ENCODE measurements at places on chromosomes 1 and 21.

- no peak for DNase-seq
Observed at GRCh38 chr1:116326486-116326885, 46.6 kb upstream of the ATP1A1 start.

DNA sequence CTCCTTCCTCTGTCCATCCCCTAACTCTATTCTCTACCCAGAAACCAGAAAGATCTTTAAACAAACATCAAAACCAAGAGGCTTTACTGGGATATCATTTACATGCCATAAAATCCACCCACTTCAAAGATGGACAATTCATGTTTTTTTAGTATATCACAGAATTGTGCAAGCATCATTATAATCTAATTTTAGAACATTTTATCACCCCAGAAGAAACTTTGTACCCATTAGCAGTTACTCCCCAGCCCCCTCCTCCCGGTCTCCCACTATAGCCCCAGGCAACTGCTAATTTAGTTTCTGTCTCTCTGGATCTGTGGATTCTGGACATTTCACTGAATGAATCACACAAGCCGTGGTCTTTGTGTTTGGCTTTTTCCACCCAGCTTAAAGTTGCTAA is 4.8 kb upstream of the SELENON start:
- no peak for DNase-seq

GRCh38 chr1:219086956-219087469 is 86.7 kb upstream of the LYPLAL1 start:
- no peak for DNase-seq

DNA sequence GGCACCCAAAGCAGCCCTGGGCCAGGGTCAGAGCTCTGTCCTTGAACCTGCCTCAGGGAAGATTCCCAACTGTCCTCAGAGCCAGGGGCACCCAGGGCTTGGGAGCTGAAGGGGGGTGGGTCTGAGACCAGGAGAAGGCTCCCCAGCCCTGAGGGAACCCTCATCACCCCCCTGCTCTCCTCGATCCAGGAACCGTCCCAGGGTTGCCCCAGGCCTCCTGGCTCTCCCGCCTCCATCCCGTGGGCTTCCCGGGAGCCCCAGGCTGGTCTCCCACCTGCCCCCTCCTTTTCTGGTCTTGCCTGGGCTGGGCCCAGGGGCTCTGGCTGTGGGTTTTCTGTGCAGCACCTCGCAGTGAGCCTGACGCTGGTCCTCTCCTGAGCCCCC is 6.7 kb upstream of the SAMD11 start:
- no peak for DNase-seq

DNA sequence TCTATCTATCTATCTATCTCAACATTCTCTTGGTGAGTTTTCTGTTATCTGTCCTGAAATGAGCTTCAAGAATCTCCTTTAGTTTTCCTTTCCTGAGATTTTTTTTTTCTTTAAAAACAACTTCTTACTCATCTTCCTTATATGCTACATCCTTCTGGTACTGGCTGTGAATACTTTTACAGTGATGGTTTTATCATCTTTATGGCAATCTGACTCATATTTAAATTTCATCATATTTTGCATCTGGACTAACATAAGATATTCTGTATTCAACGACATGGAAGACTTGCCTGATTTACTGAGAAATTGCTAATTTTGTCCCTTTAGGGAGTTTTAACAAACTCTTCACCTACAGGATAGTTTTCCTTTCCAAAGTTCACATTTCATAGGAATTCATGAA is 33.0 kb downstream of the PDE4B start:
- DNase-seq: no peak

DNA sequence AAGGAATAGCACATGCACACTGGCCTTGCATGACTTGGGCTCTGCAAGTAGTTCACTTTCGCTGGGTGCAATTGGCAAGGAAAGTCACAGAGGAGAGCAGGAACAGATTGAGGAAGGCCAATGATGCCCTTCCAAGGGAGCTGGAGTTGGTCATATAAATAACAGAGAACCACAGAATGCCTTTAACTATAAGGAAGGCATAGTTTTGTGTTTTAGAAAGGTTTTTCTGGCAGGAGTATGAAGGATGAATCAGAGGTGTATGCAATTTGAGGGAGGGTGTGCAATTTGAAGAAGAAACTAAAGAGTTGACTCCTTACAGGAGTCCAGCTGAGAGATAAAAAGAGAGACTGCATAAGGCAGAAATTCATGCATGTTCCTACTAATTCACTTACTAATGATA is 112.1 kb downstream of the PHTF1 start:
- no peak for DNase-seq

DNA sequence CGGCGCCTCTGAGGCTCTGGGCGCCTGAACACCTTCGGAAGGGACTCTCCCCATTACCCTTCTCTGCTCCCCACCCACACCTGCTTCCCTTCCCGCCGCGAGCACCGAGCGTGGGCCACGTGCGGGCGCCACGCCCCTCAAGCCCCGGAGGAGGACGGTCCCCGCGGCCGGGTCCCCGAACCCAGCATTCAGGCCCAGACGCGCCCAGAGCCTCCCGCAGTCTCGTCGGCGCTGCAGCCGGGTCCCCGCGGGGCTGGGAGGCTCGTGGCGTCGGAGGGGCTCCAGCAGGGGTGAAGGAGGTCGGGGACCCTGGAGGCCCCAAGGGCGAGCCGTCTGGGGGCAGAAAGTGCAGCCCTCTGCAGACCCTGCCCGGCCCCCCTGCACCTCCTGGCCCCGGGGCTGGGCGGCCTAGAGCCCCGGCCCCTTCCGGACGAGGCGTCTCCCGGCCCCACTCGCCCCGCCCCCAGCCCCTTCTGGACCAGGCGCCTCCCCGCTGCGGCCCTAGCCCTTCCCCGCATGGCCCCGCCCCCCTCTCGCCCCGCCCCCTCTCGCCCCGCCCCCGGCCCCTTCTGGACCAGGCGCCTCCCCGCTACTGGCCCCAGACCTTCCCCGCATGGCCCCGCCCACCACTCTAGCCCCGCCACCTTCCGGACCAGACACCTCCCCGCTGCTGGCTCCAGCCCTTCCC is 378 bp upstream of the SMIM1 start:
- DNase-seq: peak; percentile 83

- no peak for DNase-seq
Observed at GRCh38 chr1:152410599-152410998, 3.5 kb downstream of the CRNN start.

GRCh38 chr1:230711245-230711644 is 2.7 kb downstream of the AGT start:
- no peak for DNase-seq

DNA sequence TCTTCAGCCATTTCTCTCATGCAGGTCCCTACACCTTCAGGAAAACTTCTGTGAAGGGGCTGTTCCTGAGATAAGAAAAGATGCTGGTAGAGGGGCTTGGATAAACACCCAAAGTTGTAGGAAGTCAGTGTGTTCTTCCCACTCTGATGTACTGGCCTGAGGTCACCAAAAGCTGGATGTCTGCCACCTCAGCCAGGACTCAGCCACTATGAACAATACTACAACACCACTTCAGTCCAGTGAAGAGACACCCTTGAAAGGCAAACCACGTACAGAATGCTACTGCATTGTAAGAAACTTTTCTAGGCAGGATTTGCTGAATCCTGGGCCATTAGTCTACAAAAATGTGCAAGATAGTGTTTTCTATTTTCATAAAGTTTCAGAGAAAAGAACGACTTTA is 2.4 kb downstream of the PTPN14 start:
- no peak for DNase-seq

- no peak for DNase-seq
Observed at GRCh38 chr1:67721112-67721511, 36.1 kb downstream of the GADD45A start.

- DNase-seq: no peak
Observed at GRCh38 chr1:57281324-57281723, 142.5 kb downstream of the DAB1 start.

- DNase-seq: no peak
Observed at GRCh38 chr1:17711941-17712340, 43.2 kb upstream of the ACTL8 start.

DNA sequence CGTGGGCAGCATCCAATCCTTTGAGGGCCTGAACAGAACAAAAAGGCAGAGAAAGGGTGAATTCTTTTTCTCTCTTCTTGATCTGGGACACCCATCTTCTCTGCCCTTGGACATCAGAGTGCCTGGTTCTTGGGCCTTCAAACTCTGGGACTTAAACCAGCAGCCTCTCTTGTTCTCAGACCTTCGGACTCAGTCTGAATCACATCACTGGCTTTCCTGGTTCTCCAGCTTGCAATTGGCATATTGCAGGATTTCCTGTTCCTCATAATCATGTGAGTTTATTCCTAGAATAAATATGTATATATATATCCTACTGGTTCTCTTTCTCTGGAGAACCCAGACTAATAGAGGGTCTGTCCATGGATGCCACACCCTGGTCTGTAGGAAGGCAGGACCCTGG is 16.3 kb upstream of the TENT5C start:
- DNase-seq: no peak

- DNase-seq: no peak
Observed at GRCh38 chr1:35461966-35462651, 95.1 kb downstream of the KIAA0319L start.

DNA sequence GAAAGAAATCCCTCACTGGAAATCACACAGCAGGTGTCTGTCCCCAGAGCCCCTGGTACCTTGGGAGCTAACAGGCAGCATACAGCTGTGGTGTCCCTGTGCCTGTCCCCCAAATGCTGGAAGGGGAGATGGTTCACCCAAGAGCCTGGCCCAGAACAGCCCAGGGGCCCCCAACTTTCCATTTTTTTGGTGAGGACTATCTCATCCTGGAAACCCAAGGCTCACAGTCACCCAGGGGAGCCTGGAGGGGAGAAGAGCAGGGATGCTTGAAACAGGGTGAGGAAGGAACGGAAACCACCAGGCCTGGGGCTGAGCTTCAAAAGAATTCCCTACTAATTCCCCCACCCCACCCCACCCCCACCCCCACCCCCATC is 3.6 kb downstream of the SDC3 start:
- DNase-seq: no peak

- no peak for DNase-seq
Observed at GRCh38 chr1:92495392-92496063, 8.8 kb upstream of the GFI1 start.

DNA sequence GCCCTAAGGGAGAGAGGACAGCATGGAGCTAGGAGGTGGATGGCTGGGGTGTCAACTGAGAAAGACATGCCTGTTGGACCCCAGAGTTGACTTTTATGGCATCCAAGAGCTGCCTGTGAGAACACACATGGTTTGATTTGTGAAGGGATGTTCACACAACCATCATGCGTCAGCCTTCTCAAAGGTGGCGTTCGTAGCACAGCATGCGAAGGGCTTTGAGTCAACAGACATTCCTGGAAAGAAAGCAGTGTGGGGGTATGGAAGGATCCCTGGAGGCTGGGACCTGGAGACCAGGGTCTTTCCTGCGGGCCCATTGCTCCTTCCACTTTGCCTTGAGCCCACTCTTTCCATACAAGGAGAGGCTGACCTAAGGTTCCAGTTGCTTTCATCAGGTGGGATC is 6.4 kb upstream of the WNT3A start:
- DNase-seq: no peak

DNA sequence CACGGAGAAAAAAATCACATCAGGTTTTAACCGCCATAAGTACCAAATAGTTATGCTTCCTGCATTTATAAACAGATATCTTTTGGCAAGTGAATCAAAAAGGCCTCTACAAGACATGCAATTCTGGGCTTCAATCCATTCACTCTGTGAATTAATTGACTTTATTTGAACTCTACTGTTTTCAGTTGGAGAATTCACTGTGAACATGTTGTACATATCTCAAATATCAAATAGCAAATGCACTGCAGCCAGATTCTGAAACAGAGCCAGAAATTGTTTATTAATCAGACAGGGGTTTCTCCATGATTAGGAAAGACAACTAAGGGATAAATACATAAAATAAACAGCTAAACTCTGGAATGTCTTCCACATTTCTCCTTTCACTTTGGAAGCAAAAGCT is 445.4 kb upstream of the NFIA start:
- no peak for DNase-seq

- no peak for DNase-seq
Observed at GRCh38 chr1:89898695-89899470, 78.1 kb downstream of the LRRC8D start.

DNA sequence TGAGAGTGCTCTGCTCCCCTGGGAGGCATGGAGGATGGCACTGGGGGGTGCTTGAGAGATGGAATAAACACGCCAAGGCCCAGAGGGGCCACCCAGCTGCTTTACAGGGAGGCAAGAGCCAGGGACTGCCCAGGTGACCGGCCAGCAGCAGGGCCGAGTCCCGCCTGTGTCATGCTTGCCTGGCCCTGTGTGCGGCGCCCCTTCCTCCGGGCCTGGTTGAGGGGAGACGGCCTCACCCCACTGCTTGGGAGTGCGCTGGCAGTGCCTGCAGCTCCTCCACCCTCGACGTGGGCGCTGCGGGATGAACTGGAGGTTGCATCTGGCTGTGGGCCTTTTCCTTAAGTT is 33.1 kb upstream of the COL6A2 start:
- no peak for DNase-seq

- DNase-seq: no peak
Observed at GRCh38 chr1:234994436-234995295, 134.0 kb downstream of the TOMM20 start.

GRCh38 chr1:103373991-103374390 is 151.5 kb upstream of the RNPC3 start:
- no peak for DNase-seq

- DNase-seq: no peak
Observed at GRCh38 chr21:33899199-33899598, 16.4 kb downstream of the ATP5PO start.

DNA sequence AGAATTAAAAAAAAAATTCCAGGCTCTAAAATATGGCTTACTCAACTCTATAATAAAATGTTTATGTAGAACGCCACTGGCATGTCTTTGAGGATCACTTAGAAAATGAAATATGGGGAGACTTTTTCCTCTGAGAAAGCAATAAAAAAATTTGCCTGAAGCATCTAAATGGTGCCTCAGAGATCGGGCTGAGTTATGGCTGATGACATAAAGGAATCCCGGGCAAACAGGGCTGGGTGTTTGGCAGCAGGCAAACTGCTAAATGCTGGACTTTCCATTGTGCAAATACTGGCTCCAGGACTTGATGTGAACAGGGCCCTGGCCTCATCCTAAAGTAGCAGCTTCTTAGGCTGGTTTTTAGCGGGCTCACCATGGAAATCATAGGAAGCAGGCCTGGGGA is 44.5 kb upstream of the C1orf87 start:
- no peak for DNase-seq

Measured in NCI-H146 (cell line).